Activated CD8-positive, alpha-beta memory T cell treated with anti-CD3 and anti-CD28 coated beads for 24 hours (primary cell): ENCODE measurements at places on chromosomes 12 and 14.

DNA sequence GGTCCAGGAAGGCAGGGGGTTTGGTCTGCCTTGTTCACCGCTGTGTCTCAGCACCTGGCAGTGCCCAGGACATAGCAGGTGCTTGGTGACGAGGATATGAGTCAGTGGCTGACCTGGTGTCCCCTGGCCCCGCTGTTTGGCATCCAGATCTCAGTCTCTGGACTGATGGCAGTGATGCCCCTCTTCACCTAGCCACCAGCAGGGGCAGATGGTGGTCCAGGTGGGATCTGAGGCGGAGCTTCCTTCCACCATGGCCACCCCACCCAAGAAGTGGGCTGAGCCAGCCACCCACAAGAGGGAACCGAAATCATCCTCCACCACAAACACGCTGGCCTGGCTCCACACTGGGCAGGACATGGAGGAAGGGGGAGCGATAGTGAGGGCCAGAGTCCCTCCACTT, 16.1 kb upstream of the SH2B3 start:
- DNase-seq = no peak

DNA sequence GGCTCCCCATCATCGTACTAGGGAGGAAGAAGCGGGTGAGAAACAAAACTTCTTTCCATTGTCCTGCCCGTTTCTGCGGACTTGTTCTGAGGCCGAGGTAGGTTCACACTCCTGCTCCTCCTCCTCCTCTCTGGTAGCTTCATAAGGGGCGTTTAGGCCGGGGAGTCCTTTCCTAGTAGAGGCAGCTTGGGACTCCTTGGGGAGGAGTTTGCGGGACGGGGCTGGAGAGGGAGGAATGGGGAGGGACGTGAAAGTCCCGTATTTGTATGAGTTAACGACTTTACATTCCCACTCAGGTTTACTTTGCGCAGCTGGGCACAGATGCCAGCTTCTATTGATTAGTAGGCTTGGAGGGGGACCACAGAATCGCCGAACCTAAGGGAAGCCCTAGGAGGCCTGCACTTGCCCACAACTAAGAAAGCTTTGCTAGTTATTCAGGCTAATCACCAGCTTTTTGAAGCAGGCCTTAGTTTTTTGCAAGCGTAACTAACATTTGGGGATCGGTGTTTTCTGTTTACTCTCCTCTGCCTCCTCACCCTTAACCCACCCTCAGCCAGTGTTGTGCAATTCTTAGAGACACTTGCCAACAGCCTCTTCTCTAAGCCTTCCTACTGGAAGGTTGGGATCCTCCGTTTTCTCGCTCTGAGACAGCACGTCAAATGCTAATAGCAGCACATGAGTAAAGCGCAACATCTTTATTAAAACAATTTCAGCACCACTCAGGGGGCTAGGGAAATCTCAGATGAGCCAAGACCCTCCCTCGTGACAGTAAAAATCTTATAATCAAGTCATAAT, 499 bp downstream of the RNASE4 start:
- no peak for DNase-seq

GRCh38 chr12:48615681-48616080, 45.8 kb upstream of the LALBA start:
- no peak for DNase-seq

GRCh38 chr14:99356031-99356608, 84.1 kb upstream of the BCL11B start:
- no peak for DNase-seq

DNA sequence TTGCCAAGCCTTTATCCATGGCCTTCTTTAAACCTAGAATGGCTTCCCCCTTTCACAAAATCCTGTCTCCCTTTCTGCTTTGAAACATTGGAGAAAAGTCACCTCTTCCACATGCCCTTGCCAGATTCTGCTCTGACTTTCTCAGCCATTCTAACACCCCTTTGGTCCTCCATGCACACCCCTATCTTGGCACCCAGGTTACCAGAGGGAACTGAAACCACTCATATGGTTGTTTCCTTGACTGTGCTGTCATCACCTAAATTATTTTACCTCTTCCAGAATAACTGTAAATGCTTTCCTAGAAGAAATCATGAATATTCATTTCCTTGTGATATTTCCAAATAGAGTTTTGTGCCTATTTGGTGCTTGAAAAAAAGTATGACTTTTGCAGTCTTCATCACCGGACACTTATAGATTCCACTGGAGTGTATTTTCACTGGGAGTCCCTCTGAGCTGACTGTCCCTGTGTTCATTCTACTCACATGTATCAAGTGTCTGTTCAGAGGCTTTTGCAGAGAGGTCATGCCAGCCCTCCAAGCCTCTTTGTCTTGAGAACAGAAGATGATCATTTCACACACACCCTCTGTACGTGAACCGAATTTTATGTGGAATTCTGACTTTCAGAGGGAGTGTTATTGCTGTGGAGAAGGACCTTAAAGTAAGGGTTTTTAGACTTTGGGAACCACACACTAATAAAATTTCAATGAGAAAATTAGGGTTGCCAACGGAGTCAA, 74.1 kb downstream of the PLXNC1 start:
- DNase-seq = peak; percentile 26

GRCh38 chr14:76977793-76978720, 50.5 kb downstream of the IRF2BPL start:
- peak; percentile 89 for DNase-seq

- DNase-seq = no peak
Measured at GRCh38 chr14:49962621-49963020, 69.7 kb downstream of the ARF6 start.

DNA sequence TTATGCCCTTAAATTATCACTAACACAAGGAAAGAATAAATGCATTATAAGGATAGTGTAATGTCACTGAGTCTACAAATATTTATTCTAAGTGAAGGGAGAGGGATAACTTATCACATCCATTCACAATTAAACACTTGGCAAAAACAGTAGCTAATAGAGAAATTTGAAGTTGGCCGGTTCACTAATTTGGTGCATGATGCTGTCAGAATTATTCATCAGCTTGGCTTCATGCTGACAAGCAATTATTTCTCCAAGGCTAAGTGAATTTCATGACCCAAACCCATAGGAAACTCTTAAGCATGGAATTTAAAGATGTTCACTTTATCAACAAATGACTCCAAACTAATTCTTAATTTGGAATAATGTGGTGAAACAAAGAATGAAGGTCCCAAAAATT, 25.0 kb upstream of the NR1H4 start:
- DNase-seq = no peak

- DNase-seq = no peak
Measured at GRCh38 chr12:121166356-121166755, 33.7 kb downstream of the P2RX7 start.

DNA sequence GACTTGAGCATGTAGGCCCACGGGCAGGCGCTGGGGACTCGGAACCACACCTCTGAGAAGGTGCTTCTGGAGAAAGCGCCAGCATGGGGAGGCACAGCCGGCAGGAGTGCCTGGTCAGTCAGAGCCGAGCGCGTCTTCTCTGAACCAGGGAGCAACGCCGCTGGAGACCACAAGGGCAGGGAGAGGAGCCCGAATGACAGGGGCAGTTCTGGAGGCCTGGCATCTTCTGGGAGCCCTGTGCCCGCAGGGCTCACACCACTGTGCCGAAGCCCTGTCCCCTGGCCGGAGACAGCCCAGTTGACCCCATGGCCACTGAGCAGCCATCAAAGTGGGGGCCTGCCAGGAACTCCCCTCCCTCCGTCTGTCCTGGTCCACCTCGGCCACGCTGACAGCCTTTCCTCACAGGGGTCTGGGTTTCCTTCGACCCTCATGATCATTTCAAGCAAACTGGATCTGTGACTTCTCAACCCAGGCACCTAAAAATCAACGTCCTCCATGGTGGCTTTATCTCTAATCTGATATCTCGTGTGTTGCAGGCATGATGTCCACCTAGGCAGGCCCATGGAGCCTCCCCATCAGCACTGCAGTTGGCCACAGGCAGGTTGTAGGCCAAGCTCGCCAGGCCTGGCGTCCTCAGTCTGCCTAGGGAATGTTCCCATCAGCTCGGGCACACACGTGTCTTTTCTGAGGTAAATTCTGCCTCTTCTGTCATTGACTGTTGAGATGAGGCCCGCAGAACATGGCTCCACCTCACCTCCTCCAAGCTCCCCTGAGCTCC, 299.3 kb upstream of the RTL1 start:
- DNase-seq = peak; percentile 28

DNA sequence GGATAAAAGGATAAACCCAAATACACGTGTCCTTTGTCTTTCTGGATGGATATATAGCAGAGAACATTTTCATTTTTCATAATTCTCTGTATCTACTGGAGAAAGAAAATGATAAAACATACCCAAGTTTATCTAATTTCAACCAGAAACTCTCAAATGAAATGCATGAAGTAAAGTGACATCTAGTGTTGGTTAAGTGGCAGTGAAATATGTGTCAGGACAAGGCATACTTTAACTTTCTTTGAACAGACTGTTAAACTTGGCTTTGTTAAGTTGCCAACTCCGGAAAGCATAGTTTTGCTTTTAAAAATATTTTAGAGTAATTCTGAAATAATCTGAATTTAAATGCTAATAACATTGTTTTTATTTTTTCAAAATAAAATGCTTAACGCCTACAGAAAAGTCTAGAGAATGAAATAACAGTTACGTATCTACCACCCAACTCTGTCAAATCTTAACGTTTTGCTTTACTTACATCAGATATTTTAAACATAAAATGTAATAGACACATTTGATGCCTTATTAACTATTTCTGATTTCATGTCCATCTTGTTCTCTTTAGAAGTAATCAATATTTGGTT, 25.2 kb upstream of the NTN4 start:
- no peak for DNase-seq

DNA sequence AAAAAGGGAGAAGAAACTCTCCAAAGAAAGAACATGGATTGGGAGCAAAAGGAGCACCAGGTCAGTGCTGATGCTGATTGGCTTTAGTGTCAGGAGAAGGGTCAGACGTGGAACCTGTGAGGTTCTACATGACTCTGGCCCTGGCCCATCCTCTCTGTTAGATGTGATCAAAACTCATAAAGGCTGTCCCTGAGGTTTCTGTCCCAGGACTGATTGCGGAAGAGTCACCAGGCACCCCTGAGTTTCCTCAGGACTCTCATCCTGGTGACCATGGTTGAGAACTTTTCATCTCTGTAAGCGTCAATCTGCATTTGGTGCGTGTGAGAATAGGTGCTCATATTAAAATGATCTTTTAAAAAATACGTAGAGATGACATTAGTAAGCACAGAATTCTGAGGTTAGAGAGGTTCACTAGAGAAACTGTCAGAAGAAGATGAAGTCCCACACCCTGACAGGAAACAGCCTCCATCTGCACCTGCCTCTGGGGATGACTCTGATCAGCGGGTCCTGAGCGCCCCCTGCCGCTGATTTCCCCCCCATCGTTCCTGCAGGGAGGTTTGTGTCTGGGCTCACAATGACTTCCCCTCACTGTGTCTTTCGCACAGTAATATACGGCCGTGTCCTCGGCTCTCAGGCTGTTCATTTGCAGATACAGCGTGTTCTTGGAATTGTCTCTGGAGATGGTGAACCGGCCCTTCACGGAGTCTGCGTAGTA, 741.8 kb downstream of the TMEM121 start:
- peak; percentile 89 for DNase-seq

DNA sequence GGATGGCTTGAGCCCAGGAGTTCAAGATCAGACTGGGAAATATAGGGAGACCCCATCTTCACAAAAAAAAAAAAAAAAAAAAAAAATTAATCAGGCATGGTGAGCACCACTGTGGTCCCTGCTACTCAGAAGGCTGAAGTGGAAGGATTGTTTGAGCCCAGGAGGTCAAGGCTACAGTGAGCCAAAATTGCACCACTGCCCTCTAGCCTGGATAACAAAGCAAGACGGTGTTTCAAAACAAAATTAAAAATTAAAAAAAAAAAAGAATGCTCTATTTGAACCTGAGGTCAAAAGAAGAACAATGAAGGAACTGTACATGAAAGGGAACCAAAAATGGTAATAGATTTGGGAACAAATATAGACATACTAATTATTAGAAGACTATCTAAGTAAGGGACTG, 40.4 kb downstream of the BMP4 start:
- no peak for DNase-seq

GRCh38 chr12:11653215-11653753, 3.8 kb downstream of the ETV6 start:
- DNase-seq = peak; percentile 78

DNA sequence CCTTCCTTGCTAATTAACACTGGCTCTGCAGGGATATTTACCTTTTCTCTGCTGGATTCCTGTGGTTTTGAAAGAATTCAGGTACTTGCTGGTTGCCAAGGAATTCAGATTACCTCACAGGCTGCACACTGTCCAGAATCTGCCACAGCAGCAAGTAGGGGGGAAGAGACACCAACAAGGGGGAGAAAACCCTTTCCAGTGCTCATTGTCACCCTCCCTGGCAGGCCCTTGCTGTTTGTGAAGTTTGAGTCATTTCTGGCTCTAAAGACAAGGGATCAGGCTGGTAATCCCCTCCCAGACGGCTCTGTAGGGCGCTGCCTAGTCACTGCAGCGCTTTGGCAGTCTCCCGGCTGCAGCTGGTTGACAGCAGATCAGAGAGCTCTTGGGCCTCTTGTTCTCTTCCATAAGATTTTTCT, 50.8 kb downstream of the TTLL5 start:
- DNase-seq = no peak

DNA sequence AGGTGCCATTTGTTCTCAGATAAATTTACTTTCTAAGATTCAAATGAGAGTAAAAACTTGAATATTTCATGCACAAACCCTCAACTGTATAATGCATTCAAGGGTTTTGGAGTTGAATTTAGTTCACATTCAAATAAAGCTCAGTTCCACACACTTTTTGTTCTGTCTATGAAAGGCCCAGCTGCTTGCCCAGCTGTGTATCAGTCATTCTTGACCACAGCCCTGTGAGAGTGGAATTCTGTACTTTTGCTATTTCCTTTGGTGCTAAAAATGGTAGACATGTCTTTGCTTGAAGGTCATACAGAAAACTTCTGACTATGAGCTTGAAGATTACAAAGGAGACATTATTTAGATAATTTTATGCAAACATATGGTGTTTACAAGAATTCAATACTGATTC, 110.4 kb downstream of the KCNC2 start:
- DNase-seq = no peak

- DNase-seq = no peak
Measured at GRCh38 chr14:45135156-45135555, 574 bp upstream of the FANCM start.

- no peak for DNase-seq
Measured at GRCh38 chr12:107536613-107537012, 149.0 kb upstream of the PWP1 start.

GRCh38 chr14:32933629-32934072, 5.0 kb upstream of the NPAS3 start:
- no peak for DNase-seq
